ENCODE measurements at places on chromosomes 6 and 20. TPM values are rescaled to one million over a fixed set of nuclear protein-coding genes. Genes with fewer than 3 reads are reported as not detected.

- DNase-seq, result peak; percentile 40
Measured at GRCh38 chr6:36129941-36130666, at the start of gene MAPK13. Gene MAPK13 (plus strand): TSS chr6:36130513. CDS start chr6:36130583, 70 bp downstream.

DNA sequence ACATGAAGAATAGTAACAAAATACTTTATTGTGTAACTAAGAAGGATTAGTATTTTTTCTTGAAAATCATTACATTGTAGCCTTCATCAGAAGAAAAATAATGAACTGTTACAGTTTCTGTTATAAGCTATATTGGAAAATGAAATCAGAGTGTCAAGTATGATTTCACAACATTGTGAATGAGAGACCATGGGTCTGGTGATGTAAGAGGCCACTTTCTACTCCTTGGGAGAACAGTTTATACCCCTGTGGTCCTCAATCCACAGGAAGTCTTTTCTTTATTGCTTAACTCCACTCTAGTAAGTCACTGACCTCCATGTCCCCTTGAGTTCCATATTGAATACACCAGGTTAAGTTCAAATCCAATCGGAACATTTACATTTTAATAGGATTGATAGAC is 218.7 kb upstream of the FERMT1 start:
- DNase-seq, result no peak

GRCh38 chr6:112086744-112087135 is 542 bp downstream of the TUBE1 start:
- peak; percentile 64 for DNase-seq

GRCh38 chr6:101626269-101626668 is 232.8 kb downstream of the GRIK2 start:
- no peak for DNase-seq

GRCh38 chr6:116073765-116074440 is 13.2 kb upstream of the FRK start:
- DNase-seq, result peak; percentile 87

GRCh38 chr20:1968964-1969363 is 24.9 kb downstream of the PDYN start:
- DNase-seq, result no peak

- no peak for DNase-seq
Measured at GRCh38 chr6:19465256-19465655, 371.9 kb upstream of the ID4 start.

DNA sequence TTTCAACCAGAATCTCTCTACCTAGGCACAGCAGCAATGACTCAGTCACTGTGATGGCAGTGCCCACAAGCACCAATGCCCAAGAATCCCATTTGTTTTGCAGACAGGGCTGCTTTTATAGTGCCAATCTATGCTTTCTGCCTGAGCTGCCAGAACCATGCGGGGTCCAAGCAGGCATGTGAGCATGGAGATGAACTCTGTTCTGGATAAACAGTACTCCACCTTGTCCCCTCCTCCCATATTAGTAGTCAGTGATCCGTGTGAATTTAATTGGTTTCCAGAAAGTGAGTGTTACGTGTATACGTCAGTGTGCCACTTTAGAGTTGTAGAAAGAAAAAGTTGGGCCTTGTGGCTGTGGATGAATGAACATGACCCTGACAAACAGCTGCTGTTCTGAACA is 79.4 kb downstream of the SASH1 start:
- no peak for DNase-seq

GRCh38 chr6:137095651-137096238 is 51.0 kb upstream of the IL20RA start:
- no peak for DNase-seq

The PI16 gene
- polyA plus RNA-seq, result 0.20 TPM

The GGTLC1 gene
- not detected for polyA plus RNA-seq

Measured in IMR-90 (cell line).